Activated T-helper 1 cell treated with anti-CD3 and anti-CD28 coated beads, Interleukin-2, amount 50 U/mL, for 16 hours (primary cell): ENCODE measurements at places on chromosomes 5 and 9.

DNA sequence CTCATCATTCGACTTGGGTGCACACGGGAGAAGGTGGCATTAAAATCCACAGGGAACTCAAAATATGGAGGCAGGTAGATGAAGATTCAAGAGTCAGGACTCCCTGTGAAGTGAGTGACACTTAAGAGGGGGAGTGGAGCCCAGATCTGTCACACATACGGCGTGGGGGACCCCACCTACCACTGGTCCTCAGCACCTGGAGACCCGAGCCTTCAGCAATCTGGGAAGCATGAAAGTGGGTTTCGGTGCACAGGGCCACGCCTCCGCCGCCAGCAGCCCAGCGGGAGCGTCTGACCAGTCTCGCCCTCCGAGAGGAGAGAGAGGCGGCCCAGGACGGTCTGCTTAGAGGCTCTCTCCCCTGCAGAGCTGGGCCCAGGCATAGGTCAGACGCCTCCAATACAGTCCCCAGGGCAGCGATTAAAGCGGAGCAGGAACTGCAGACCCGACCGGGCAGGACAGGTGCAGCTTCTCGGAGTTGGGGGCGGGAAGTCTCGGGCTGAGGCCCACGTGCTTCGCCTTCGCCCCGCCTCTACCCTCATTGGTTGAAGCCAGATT is 639 bp upstream of the SLC2A8 start:
- no peak for DNase-seq

- DNase-seq = no peak
Measured at GRCh38 chr5:142726188-142726731, 40.4 kb upstream of the FGF1 start.

GRCh38 chr5:79853676-79854418 is 137.2 kb downstream of the MTX3 start:
- no peak for DNase-seq

DNA sequence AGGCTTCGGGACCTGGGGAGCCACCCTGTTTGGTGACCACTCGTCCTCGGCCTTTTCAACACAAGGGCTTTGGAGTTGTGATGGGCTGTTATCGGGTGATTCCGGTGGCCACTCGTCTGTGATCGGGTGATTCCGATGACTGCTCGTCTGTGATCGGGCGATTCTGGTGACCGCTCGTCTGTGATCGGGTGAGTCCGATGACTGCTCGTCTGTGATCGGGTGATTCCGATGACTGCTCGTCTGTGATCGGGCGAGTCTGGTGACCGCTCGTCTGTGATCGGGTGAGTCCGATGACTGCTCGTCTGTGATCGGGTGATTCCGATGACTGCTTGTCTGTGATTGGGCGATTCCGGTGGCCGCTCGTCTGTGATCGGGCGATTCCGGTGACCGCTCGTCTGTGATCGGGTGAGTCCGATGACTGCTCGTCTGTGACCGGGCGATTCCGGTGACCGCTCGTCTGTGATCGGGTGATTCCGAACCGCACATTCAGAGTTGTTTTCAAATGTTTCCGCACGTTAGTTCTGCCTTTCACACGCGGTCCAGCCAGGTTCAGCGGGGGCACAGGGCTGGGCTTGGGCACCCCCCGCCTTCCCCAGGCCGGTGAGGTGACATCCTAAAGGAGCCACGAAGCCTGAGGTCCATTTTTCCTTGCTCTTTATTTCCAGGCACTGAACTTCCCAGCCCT is 30.3 kb downstream of the TPPP start:
- no peak for DNase-seq

DNA sequence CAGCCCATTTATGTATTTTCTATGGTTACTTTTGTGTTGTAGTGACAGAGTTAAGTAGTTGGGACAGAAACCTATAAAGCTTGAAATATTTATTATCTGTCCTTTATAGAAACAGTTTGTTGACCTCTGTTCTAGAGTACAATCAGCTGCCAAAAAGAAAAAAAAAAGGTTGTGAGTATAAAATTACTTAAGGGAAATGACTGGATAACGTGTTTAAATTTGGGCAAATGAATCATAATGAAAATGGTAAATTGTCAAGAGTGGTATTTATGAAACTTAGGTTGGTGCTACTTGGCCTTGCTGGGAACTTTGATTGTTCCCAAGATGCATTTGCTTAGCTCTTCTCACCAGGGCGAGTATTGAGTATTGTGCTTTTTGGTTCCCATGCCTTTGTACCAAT is 70.2 kb upstream of the IL6ST start:
- DNase-seq = no peak

- no peak for DNase-seq
Measured at GRCh38 chr9:103997856-103998370, 96.2 kb upstream of the SMC2 start.

- DNase-seq = no peak
Measured at GRCh38 chr5:174844971-174845370, 120.6 kb downstream of the MSX2 start.

DNA sequence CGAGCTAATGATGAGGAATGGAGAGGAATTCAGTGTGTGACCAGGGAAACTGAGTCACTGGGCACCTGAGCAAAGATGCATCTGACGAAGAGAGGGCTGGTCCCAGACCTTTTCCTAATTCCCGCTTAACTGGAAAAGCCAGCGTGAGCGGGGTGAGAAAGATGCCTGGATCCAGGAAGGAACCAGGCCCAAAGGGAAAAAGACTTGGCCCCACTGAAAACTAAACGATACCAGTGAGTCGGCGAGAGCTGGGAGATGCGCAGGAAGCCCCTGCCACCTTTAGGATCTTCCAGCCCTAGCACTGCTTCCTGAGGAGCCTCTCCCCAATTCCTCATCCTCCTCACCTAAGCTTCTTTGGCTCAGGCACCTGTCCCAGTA is 499 bp upstream of the FCHSD1 start:
- DNase-seq = no peak

DNA sequence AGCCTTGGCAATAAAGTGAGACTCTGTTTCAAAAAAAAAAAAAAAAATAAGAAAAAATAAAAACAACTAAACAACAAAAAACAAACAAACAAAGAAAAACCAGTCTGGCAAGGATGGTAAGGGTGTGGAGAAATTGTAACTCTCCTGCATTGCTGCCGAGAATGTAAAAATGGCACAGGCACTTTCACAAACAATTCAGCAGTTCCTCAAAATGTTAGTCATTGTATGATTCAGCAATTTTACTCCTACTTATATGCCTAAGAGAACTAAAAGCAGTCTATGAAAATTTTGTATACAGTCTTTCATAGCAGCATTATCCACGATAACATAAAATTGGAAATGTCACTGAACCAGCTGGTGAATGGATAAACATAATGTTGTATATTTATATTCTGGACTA is 280.4 kb downstream of the CDH9 start:
- no peak for DNase-seq

DNA sequence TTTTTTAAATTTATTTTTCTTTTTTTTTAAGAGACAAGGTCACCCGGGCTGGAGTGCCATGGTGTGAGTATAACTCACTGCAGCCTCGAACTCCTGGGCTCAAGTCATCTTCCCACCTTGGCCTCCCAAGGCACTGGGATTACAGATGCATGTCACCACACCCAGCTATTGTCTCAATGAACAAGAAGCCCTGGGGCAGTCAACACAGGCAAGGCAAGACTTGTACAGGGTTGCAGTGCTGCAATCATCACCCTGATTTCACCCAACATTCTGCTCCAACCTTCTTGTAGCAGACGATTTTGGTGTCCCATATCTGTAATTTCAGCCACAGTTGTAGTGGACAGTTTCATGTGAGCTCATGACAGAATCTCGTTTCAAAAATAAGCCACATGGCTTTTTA is 205.8 kb upstream of the KIF2A start:
- no peak for DNase-seq

GRCh38 chr9:111937301-111937700 is 40.7 kb downstream of the UGCG start:
- DNase-seq = no peak
